Kidney capillary endothelial cell (primary cell): ENCODE measurements at places on chromosomes 6 and 20.

GRCh38 chr6:84583784-84584183 lies 180.6 kb downstream of the TBX18 start:
- DNase-seq: no peak

DNA sequence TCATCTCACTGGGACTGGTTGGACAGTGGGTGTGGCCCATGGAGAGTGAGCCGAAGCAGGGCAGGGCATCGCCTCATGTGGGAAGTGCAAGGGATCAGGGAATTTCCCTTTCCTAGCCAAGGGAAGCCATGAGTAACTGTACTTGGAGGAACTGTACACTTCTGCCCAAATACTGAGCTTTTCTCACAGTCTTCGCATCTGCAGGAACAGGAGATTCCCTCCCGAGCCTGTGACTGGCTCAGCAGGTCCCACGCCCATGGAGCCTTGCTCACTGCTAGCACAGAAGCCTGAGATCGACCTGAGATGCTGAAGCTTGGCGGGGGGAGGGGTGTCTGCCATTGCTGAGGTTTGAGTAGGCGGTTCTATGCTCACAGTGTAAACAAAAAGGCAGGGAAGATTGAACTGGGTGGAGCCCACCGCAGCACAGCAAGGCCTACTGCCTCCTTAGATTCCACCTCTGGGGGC lies 10.4 kb upstream of the CALHM5 start:
- no peak for DNase-seq

- no peak for DNase-seq
These were observed 126.5 kb downstream of the CDK19 start for GRCh38 chr6:110688661-110689268.

- peak; percentile 93 for DNase-seq
These were observed 112.0 kb downstream of the HFE start for GRCh38 chr6:26199057-26199772.

DNA sequence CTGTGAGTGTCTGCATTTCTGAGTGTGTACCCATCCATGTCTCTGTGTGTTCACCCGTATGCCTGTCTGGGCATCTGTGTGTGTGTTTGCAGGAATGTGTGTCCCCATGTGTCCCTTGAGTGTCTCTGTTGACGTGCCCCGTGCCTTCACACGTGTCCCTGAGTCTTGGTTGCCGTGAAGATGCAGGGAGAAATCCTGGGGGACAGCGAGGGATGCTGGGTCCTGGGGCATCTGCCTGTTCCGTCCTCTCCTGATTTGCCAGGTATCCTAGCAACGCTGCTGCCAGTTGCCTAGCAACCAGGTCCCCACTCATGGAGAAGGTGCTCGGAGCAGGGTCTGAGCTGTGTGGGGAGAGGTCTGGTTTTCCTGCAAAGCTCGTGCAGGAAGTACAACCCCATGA lies 6.0 kb upstream of the LKAAEAR1 start:
- no peak for DNase-seq

DNA sequence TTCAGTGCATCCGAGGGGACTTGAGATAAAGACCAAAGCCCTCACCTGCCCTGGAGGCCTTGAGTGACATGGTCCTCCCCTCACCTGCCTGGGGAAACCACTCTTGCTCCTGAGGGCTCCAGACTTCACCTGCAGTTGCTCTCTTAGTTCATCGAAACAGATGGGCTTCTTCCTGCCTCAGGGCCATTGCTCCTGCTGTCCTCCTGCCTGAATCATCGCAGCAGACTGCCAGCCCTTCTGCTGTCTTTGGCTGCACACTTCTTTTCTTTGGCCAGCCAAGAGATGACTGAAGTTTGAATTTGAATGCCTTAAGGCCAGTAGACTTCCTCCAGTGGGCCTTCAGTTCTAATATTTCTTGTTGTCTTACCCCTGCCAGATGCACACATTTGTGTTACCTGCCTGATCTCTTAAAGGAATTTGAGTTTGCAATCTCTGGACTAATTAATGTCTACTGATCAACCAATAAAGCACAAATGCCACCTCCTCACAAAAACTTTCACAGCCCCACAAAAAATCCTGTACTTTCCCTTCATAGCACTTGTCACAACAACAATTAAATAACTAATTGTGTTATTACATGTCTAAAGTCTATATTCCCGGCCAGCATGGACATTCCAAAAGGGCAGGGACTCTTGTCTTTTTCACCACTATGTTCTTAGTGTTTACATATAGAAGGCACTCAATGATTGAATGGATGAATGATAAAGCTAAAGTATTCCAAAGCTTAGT lies 56.7 kb upstream of the SGK1 start:
- no peak for DNase-seq

DNA sequence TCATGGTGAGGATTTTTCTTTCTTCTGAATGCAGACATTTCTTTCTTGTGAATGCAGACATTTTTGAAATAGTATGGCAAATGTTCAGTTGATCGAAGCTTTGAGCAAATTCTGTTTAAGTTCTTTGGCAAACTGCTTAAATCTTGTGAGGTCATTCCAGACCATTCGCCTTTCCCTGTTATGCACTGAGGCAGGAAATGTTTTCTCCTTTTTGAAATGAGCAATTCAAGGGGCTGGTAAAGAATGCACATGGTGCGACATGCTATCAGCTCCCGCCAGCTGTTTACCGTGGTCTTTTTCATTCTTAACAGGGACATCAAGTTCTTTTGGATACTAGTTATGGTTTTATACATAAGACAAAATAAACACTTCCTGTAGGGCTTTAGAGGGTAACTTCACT lies 112.0 kb upstream of the CCN2 start:
- DNase-seq: peak; percentile 53

DNA sequence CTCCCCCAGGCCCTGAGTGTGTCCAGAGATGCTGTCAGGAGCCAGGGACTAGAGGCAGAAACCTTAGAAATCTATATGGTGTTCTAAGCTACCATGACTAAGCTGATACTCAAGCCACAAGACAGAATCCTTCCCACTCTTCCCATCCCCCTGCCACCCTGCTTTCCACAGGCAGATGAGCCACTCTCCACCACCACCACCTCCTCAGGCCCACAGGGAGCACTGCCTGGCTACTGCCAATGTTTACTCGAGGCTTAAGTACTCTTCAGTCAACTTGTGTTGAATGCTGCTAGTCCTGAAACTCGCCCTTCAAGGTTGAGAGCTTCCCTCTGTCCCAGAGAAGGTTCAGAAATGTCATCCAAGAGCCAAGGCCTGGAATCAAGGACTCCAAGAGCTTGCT lies 56.2 kb downstream of the CENPW start:
- DNase-seq: no peak

GRCh38 chr6:43242908-43243663 lies at the start of gene TTBK1:
Gene TTBK1 (plus strand): TSS chr6:43243481. CDS start chr6:43246661, 3,180 bp downstream.
- DNase-seq: no peak

DNA sequence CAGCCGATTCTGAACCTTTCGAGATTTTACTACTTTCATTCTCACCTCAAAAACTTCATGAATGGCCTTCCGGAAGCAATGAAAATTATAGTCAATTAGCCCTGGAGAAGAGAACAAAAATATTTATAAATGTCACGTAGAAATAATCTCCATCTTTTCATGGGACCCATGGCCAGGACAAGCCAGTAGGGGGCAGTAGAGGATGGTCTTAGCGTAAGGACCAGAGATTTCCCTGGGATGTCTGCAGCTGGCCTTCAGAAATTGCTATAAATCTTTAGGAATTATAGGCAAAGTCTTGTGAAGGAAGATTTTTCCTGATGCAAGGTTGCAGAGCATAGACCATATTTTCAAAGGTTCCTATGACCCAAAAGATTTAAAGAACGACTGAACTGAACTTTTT lies 15.6 kb upstream of the UBE2J1 start:
- peak; percentile 75 for DNase-seq

DNA sequence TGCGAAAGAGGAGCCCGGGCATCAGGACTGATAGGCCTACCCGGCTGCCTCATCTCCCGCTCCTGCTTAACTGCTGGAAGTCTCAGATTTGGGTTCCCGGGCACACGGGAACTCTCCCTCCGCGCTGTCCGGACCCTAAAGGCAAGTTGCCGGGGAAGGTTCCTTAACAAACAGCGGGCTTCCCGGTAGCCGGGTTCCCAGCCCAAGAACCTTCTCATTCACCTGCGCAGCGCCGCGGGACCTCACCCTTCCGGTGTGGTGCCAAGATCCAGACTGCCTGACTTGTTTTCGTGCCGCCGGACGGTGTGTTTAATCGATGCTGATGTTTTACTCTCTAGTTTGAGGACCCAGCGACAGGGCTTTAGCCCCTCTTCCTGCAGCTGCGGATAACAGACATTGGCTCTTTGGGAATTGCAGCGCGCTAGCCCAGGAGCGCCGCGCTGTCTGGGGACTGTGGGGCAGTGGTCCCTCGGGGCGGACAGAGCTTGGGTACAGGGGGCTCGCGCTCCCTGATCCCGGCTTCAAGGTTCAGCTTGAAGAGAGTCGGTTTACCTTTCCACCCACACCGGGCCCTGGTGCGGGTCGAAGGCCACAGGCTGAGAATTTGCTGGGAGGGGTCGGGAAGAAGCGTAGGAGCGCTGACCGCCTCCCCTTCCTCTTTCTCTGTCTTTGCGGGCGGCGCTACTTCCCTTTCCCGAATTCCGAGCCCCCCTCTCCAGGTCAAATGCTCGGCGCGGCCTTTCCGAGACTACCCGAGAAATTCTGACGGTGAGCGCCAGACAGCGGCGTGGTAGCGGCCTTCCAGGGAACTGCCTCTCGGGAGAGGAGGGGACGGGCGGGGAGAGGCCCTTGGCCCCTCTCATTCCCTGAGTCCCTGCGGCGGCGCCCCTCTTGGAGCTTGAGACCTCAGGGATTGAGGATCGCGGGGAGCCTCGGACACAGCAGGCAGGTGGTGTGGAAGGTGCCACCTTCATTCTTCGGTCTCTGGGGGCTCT lies 17.2 kb downstream of the ABT1 start:
- DNase-seq: no peak

- no peak for DNase-seq
These were observed 119.0 kb downstream of the RTN4IP1 start for GRCh38 chr6:106510090-106510970.

GRCh38 chr6:44059359-44060346 lies 67.6 kb downstream of the MRPL14 start:
- no peak for DNase-seq

DNA sequence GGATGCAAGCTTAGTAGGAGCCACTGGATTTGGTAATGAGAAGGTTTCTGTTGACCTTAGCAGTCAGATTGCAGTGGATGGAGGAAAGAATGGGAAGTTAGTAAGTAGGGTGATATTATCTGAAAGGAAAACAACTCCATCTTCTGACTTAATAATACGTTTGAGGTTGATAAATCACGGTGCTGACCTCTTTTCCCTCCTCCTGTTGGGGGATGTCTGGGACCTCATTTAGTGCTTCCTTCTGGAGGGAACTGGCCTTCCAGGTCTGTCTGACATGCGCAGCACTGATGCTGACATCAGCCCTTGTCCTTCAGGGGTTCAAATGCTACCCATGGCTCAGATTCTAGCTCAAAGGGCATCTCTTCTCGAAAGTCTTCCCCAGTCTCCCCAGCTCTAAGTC lies 48.2 kb upstream of the AKAP12 start:
- DNase-seq: no peak

DNA sequence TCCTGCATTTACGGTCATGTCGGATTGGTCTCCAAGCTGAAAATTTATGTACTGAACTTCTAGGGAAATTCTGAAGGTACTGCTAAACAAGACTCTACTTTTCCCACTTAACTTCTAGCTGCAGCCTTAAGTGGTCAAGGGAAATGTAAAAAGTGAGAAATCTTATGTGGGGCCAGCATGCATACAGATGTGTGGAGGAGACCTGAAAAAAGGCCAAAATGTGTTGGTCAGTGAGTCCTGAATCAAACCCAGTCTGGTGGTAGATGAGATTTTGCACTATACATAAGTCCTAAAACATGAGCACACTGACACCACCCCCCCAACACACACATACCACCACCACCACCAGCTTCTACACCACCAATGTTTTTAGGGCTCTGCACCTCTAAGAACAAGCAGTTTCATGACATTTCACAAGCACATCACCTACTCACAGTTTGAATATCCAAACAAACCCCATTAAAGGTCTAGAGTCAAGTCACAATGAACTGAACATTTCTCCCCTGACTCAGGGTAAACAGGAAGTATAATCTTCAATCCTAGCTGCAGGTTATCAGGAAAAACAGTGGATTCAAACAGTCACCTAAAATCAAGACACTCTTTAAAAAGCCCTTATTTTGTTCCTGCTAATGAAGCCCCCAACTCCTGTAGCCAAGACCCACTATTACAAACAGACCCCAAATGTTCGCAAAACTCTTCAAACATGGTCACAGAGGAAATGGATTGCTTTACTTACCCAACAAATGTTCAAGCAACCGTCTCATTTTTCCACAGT lies 1.6 kb downstream of the ZMYND8 start:
- DNase-seq: peak; percentile 61

GRCh38 chr6:27474172-27474465 lies 1.2 kb upstream of the ZNF184 start:
- DNase-seq: no peak

DNA sequence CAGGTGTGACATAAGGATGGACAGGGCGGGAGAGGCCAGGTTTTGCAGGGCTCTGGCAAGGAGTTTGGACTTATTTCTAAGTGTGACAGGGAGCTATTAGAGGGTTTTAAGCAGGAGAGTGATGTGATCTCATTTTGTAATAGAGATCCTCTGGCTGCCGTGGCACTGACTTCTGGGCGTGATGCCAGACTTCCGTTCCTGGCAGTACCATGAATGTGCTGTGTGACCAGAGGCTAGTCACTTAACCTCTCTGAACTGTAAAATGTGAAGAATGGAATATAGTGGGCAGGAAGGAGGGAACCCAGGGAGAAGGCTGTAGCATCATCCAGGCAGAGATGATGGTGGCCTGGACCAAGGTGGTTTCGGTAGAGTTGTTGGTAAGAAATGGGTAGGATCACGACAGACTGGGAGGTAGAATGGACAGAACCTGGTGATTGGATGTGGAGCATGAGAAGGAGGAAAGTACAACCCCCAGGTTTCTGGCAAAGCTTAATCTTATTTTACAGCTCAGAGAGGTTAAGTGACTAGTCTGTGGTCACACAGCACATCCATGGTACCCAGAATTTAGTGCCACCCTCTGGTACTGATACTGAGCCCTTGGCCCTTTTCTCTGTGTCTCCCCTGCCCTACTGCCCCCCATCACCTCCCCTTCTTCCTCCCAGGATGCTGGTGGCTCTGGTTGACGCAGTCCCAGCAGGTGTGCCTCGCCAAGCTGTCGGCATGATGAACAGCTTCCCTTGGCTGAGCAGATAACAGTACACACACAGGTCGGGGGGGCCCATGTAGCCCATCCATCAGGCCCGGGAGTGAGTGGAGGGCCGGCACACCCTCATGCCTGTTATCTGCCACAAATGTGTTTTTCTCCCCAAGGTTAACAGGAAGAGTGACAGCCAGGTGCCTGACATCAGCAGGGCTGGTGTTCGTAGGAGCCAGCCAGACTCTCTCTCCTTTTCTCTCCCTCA lies 52.9 kb upstream of the CTNNBL1 start:
- no peak for DNase-seq

DNA sequence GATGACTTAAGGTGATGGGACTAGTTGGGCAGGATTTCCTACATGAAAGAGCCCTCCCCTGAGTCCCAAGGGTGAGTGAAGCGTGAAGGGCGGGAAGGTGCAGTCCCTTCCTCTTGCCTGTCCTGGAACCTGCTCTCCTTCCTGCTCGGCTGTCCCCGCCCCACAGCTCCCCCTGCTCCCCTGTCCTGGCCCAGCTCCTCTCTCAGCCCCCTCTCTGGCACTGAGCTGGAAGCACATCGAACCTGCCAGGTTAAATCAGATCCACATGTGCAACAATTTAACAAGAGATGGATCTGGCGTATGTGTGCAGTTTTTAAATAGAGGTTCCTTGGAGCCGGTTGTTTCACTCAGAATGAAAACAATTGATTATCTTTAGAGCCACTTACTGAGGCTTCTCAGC lies 95.0 kb downstream of the LRFN2 start:
- DNase-seq: no peak

- DNase-seq: peak; percentile 48
These were observed 41.4 kb upstream of the TMEM181 start for GRCh38 chr6:158518191-158519127.
